ENCODE measurements at places on chromosomes 3 and 15.

DNA sequence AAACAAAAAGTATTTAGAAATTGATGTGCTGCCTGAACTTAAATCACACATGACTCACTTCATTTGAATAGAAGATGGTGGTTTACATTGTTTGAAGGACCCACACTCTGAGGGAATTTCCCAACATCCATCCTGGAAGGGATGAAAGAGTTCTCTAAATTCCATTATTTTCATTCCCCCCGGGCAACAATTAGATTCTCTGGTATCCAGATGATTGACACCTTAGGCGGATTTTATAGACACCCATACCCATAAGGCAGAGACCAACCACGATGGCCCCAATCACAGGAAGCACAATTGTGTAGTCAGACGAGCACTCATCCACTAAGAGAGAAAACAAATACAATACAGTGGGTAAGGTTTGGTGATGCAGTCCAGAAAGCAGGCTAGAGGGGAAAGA lies 24.6 kb upstream of the MCCC1 start:
- DNase-seq: no peak

DNA sequence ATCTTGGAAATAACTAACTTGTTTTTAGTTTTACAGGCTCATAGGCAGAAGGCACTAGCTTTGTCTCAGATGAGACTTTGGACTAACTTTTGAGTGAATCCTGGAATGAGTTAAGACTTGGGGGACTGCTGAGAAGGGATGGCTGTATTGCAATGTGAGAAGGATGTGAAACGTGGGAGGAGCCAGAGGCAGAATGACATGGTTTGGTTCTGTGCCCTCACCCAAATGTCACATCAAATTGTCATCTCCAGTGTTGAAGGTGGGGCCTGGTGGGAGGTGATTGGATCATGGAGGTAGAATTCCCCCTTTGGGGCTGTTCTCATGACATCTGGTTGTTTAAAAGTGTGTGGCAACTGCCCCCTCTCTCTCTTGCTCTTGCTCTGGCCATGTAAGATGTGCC lies 28.8 kb upstream of the CCDC50 start:
- DNase-seq: no peak

DNA sequence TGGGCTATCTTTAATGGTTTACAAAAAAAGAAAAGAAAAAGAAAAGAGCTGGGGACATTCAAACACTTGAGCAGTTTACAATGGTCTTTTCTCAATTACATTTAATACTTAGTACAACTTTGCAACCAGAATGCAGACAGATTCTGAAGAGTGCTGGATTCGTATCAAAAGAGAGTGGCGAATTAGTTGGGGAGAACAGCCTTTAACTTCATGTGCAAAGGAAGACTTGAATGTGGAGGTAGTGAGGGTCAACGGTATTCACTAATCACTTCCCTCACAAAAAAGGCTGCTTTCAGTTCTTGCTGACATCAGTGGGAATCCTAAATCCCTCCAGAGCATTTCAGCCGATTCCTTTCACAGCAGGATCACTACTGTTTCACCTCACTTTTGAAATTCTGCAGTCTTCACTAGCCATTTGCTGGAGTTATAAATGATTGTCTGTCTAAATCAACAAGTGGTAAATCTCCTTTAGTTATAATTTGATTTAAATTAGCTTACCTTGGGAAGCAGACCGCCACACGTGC lies 323.0 kb upstream of the SEMA6D start:
- no peak for DNase-seq

- DNase-seq: no peak
These were observed 518.8 kb upstream of the ZNF385D start for GRCh38 chr3:22269831-22270230.

DNA sequence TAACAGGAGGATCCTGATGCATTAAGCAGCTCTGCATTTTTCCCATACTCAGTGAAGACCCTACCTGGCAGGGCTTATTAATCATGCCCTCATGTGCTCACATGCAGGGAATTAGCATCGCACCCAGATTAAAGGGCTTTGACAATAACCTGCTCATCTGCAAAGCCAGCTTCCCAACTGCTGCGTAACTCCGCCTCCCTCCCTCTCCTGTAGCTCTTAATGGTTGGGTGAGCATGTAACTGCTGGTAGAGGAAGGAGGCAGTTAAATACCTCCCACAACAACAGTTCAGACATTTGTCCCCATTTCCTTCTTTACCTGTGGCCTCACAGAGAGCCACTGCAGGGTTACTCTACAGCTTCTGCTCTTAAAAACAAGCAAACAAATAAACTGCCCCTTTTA lies 203.6 kb upstream of the WNT5A start:
- no peak for DNase-seq

- DNase-seq: no peak
These were observed 233.4 kb downstream of the MEX3B start for GRCh38 chr15:81812456-81812855.

- no peak for DNase-seq
These were observed 1097.7 kb downstream of the ROBO1 start for GRCh38 chr3:78670094-78670493.

GRCh38 chr15:25171111-25171811 lies 216.5 kb downstream of the SNRPN start:
- DNase-seq: peak; percentile 8

DNA sequence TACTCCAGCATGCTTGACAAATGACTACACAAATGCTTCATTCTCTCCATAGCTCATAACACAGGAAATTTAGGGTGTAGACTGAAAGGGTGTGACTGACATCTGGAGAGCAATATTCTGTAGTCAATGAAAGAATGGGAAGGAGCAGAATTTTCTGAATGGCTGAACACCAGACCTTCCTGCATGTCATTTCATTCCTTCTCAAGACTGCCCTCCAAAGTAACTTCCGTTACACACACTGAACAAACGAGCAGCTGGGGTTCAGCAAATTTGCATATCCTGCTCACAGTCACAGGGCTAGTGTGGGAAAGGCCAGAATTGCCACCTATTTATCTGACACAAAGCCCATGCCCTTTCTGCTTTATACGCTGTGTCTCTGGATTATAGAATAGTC lies 325.0 kb upstream of the CFAP20DC start:
- DNase-seq: no peak

DNA sequence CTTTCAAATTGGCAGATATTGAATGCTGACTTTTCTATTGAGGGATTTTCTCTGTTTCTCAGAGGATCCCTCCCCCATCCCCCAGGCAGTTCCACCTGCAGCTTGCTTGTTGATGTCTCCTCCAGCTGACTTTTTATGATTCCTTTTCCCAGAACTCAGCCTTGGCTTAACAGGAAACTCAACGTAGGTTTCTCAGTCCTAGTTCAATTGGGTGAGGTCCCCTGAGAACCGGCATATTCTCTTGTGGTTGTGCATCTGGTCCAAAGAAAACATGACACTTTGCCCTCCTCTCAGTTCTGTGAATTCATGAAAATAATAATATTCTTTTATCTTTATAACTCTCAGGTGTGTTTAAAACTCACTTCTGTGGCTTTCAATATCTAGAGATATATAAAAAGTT lies 1222.1 kb downstream of the OTOL1 start:
- no peak for DNase-seq
